ENCODE measurements at places on chromosomes 11 and 22.

- DNase-seq: no peak
Measured at GRCh38 chr11:129866311-129866710, 29.1 kb downstream of the NFRKB start.

- no peak for DNase-seq
Measured at GRCh38 chr22:33584152-33584551, 336.1 kb downstream of the LARGE1 start.

DNA sequence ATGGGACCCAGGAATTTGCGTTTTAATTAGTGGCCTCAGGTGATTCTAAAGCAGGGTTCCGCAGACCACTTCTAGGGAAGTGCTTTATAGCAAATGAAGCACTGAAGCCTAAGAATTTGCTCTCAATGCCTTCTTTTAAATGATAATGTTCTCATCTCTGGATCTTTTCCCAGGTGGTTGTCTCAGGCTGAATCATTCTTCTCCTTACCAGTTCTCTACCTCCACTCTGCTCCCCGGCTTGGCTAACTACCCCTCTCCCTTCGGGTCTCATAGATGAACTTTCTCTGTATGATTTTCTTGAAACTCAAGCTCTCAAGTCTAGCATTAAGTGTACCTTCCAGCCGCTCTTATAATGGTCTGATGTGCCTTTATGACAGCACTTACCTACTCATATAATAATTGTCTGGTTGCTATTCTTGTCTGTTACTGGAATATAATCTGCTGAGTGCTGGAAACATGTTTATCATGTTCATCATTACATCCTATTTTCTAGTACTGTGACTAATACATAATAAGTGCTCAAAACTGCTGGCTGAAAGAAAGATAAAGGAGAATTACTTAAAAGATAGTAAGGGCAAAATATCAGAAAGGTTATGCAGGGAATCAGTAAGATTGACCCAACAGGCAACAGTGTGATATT is 195.9 kb upstream of the SESN3 start:
- DNase-seq: no peak

- no peak for DNase-seq
Measured at GRCh38 chr22:38104084-38104483, 6.4 kb downstream of the BAIAP2L2 start.

GRCh38 chr11:22808571-22809197 is 20.9 kb downstream of the SVIP start:
- DNase-seq: peak; percentile 48
